ENCODE measurements at places on chromosomes 2 and 18.

DNA sequence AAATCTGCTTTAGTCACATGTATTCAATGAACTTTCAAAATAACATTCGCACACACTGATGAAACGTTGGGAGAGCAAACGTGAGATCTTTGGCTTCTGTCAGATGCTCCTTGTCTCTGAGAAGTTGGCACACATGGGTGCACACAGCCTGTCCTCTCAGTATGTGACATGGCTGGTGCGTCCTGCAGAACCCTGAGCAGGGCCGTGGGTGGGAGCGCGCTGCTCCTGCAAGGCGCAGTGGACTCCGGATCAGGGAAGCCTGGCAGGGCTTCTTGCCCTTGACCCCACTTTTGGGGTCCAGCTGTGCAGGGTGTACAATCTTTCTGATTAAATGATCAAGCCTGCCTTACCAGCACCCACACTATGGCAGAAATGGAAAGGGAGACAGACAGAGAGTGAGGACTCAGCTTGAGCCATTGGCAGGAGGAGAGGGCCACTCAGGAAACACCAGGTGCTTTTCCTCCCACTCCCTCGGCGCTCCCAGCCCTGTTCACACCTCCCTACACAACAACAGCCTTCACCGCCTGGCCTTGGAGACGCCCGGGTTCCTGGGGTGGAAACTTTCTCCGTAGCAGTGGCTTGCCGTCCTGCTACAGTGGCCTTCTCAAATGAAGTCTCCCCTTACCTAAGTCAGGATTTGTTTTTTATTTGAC, 108.4 kb upstream of the SNTG2 start:
- no peak for DNase-seq

- no peak for DNase-seq
These were observed 124.9 kb downstream of the XIRP2 start for GRCh38 chr2:167013227-167013626.

DNA sequence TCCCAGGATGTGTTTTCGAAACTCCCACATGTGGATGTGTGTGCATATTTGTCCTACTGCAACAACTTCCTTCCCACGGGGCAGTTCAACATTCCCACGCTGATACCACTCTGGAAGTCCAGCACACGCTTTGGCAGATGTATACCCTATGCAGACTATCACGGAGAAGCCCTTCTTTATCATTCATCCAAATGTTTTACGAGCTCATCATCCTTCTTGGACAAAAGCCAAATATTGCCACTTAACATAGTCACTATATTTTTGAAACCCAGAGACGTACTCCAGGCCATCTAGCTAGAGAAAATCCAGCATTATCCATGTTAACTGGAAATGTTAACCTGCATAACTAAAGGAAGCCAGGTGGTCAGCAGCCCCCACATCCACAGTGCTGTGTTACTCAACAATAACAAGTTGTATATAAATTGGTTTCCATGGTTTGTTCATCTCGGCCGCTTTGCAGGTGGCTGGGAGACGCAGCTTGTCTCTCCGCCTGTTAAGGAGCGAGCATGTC, 131.5 kb downstream of the ZNF532 start:
- no peak for DNase-seq

DNA sequence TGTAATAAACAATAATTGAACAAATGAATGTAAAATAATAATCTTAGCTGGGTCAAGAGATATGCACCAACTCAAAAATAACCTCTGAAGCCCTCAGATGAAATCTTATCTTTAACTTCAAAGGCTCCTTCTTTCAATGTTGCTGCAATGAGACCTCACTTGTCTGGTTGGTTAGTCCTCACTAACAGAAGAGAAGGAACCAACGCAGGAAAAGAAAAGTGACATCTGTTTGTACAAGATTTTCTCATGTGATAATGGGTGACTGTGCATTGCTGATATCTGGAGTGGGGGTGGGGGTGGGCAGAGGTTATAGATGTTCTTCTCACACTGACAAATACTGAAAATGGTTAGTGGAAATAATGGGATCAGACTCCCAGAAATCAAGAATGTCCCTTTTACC, 2.6 kb downstream of the SCN7A start:
- no peak for DNase-seq

- no peak for DNase-seq
These were observed 14.5 kb downstream of the ZNF638 start for GRCh38 chr2:71346065-71346464.

DNA sequence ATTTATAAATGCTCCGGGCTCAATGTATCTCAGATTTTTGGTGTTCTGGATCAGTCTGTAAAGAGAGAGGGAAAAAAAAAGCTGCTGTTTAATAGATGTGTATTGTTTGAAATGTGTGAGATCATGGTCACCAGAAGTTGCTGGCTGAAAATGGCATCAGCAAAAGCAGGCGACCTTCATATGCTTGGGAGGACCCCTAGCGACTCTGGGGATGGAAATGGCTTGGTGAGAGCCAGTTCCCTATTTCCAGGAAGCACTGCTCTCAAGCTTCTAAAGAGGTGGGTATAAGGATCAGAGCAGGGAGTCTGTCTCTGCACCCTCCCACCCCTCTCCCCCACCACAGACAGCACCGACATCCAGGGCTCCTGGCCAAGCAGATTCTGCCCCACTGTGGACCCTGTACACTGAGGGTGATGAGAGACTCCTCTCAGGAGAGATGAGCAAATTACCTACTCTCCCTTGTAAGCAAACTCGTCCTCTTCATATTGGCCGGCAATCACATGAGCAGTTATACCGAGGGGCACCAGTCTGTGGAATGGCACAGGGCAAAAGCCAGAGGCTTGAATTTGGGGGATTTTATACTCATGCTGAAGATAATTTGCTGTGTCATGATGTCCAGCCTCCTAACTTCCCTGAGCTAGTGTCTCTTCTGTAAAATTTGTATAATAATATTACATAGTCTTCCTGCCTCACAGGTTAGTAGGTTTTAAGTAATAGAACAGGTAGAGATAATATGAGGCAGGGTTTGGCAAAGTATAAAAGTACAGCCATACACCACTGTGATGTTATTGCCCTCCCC, 29.6 kb downstream of the LHCGR start:
- DNase-seq: no peak
